ENCODE measurements at places on chromosomes 7 and 10. TPM values are rescaled to one million over a fixed set of nuclear protein-coding genes. Genes with fewer than 3 reads are reported as not detected.

DNA sequence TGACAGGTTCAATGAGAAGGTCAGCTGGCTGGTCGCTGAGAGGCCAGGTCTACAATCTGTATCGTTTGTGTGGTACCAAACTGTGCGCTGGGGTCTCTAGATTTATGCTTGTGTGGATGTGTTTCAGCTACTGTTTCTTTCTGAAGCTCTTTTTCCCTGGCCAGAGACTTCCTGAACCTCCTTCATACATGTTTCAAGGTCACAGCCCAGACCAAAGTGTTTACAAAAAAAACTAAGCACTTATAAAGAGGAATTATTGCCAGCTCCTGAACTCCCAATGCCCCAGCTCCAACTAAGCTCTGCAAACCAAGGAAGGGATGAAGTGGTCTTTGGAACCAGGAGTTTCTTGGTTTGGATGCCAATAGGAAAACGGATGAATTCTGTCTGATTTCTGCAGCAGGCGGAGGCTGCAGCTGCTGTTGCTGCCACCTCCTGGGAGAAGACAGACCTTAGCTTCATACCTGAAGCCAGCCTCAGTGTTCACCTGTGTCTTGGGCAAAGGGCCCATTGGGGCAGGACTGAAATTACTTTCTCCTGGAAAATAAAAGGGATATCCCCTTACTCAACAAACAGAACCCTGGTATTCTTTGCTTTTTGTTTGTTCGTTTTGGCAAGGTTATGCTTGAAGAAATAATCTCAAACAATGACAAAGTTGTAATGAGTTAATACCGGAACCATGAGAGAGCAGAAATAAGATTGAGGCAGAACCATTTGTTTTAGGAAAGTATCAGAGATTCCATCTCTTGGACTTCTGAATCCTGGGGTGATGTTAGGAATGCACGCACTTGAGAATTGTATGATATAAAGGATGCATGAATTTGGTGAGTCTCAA, 24.6 kb upstream of the MKLN1 start:
- no peak for DNase-seq
- H3K36me3 ChIP-seq, result peaks cover 7% of the 10 kb centered on the region
- no peaks in the 10 kb centered on the region for H3K27me3 ChIP-seq

The IGF2BP3 gene
- total RNA-seq, result 47.9 TPM

DNA sequence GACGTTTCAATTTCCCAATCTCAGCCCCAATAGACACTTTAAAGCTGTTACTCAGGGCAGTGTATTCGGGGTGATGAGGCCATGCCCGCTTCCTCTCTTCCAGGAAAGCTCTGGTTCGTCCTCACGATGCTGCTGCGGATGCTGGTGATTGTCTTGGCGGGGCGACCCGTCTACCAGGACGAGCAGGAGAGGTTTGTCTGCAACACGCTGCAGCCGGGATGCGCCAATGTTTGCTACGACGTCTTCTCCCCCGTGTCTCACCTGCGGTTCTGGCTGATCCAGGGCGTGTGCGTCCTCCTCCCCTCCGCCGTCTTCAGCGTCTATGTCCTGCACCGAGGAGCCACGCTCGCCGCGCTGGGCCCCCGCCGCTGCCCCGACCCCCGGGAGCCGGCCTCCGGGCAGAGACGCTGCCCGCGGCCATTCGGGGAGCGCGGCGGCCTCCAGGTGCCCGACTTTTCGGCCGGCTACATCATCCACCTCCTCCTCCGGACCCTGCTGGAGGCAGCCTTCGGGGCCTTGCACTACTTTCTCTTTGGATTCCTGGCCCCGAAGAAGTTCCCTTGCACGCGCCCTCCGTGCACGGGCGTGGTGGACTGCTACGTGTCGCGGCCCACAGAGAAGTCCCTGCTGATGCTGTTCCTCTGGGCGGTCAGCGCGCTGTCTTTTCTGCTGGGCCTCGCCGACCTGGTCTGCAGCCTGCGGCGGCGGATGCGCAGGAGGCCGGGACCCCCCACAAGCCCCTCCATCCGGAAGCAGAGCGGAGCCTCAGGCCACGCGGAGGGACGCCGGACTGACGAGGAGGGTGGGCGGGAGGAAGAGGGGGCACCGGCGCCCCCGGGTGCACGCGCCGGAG, 2.6 kb downstream of the GJD4 start:
- H3K4me3 ChIP-seq, result no peak overlapping the region
- H3K4me1 ChIP-seq, result no peaks in the 10 kb centered on the region
- H3K36me3 ChIP-seq, result no peaks in the 10 kb centered on the region
- peaks cover 2% of the 10 kb centered on the region for H3K27me3 ChIP-seq
- H3K27ac ChIP-seq, result no peak overlapping the region

DNA sequence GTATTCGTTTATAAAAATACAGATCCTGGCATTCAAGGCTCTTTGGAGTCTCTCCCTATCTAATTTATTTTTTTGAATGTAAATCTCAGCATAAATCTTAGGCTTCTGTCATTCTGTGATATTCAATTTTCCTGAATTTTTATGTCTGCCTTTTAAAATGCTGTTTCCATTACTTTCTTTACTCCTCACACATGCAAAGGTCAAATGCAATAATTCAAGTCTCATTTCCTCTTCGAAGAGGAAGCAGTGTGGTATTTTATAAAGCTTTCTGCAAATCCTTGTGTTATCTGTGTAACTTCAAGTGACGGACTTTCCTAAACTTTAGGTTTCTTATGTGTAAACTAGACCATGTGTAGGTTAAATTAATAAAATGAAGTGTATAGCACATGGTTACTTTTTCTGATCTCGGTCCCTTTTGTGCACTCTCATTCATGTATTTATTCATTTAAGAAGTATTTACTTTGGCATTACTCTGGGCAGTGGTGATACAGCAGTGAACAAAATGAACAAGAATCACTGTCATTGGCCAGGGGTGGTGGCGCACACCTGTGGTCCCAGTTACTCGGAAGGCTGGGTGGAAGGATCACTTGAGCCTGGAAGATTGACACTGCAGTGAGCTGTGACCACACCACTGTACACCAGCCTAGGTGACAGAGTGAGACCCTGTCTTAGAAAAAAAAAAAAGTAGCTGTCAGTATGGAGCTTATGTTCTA, 332.2 kb downstream of the EXOC4 start:
- H3K4me3 ChIP-seq, result no peak overlapping the region
- no peak overlapping the region for H3K27ac ChIP-seq
- no peaks in the 10 kb centered on the region for H3K27me3 ChIP-seq
- DNase-seq, result no peak
- H3K36me3 ChIP-seq, result peaks cover 1% of the 10 kb centered on the region

The CALU gene
- total RNA-seq, result 820 TPM

The FAM25C gene
- not detected for total RNA-seq

- no peaks in the 10 kb centered on the region for H3K4me1 ChIP-seq
- H3K4me3 ChIP-seq, result no peak overlapping the region
- H3K36me3 ChIP-seq, result no peaks in the 10 kb centered on the region
- no peak for DNase-seq
Observed at GRCh38 chr7:146659732-146660131, 543.1 kb downstream of the CNTNAP2 start.

The DRGX gene
- not detected for total RNA-seq

GRCh38 chr7:100629117-100629716, 12.1 kb downstream of the TFR2 start:
- DNase-seq, result no peak
- H3K4me3 ChIP-seq, result no peak overlapping the region
- no peaks in the 10 kb centered on the region for H3K36me3 ChIP-seq
- H3K4me1 ChIP-seq, result peaks cover 10% of the 10 kb centered on the region
- peaks cover 4% of the 10 kb centered on the region for H3K27me3 ChIP-seq
- no peak overlapping the region for H3K27ac ChIP-seq

DNA sequence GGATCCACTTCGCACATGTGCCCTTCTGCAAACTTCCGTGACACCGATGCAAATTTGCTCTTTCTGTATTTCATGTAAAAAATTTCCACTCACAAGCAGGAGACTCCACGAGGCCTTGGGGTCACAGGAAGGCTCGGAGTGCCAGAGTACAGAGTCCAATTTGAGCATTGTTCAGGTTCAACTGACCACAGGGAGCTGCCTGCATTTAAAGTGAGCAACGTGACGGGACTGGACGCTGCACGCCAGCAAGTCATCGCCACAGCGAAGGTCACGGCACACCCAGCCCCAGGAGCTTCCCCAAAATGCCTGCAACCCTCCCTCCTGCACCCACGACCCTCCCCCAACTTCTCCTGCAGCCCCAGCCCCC, 41.5 kb upstream of the NKX6-2 start:
- H3K4me1 ChIP-seq, result no peaks in the 10 kb centered on the region

The SSMEM1 gene
- total RNA-seq, result not detected

GRCh38 chr7:159026271-159027055, 118.2 kb downstream of the VIPR2 start:
- peak; percentile 78 for DNase-seq
- H3K27me3 ChIP-seq, result peaks cover 15% of the 10 kb centered on the region
- peaks cover 42% of the 10 kb centered on the region for H3K4me1 ChIP-seq
- H3K4me3 ChIP-seq, result no peak overlapping the region
- H3K27ac ChIP-seq, result peak overlapping the region; percentile 66
- H3K36me3 ChIP-seq, result no peaks in the 10 kb centered on the region

The STOX1 gene
- total RNA-seq, result 1.9 TPM
